GF-D8 (cell line): ENCODE measurements at places on chromosomes 1 and 21.
A peak's percentile ranks its signal among the peaks of the same experiment; 100 is the strongest.

DNA sequence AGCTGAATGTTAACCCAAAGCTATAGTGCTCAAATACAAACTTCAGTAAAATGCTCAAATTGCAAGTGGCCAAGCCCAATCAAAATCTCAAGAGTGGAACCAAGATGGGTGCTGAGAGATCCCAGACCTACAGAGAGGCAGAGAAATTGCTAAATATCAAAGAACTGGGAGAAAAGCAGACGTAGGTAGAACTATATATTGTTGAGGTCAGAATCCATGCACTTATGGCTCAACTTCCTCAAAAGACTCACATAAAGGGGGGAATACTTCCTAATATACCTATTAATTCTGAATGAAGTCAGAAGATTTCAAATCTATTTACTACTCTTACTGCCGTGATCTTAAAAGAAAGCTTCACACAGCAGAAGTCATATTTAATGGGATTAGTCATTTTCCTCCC lies 65.2 kb downstream of the PUM1 start:
- no peak for DNase-seq

GRCh38 chr21:21612466-21612865 lies 614.3 kb downstream of the NCAM2 start:
- no peak for DNase-seq

GRCh38 chr1:216168546-216168945 lies 254.7 kb downstream of the USH2A start:
- no peak for DNase-seq

GRCh38 chr21:38879912-38880576 lies 74.3 kb downstream of the ETS2 start:
- no peak for DNase-seq

- peak; percentile 61 for DNase-seq
These were observed 1.8 kb upstream of the CAP1 start for GRCh38 chr1:40038697-40039096.

GRCh38 chr21:20998886-20999285 lies 677 bp downstream of the NCAM2 start:
- DNase-seq = no peak

DNA sequence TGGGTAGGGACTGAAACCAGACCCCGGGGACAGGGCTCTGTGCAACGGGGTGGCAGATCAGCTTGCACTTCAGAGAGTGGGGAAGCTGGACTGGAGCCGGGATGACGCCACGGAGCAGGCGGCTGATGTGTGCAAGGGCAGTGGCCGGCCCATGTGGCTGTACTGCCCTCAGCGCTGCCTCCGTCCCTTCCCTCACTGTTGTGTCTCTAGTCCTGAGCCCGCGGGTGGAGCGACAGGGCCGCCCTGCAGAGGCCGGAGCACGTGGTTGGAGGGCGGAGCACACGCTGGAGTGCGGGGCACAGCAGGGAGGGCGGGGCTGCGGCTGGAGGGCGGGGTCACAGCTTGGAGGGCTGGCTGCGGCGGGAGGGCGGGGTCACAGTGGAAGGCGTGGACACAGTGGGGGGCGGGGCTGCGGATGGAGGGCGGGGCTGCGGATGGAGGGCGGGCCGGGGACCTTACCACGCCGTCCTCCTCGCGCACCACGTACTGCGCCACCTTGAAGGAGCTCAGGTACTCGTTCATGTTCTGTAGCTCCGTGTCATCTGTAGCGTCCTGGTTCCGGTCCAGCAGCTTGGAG lies 52.4 kb downstream of the CHD5 start:
- no peak for DNase-seq

DNA sequence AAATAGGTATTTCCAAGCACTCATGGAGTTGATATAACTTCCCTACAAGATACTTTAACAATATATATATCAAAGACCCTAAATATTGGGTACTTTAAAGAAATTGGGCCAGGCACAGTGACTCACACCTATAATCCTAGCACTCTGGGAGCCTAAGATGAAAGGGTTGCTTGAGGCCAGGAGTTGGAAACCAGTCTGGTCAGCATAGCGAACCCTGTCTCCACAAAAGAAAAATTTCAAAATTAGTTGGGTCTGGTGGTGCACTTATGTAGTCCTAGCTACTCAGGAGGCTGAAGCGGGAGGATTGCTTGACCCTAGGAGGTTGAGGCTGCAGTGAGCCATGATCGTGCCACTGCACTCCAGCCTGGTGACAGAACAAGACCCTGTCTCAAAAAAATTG lies 393.9 kb upstream of the DEPDC1 start:
- DNase-seq = no peak

GRCh38 chr1:1127551-1128451 lies 11.9 kb upstream of the C1orf159 start:
- no peak for DNase-seq

GRCh38 chr1:106072909-106073600 lies 983.4 kb upstream of the PRMT6 start:
- DNase-seq = no peak

DNA sequence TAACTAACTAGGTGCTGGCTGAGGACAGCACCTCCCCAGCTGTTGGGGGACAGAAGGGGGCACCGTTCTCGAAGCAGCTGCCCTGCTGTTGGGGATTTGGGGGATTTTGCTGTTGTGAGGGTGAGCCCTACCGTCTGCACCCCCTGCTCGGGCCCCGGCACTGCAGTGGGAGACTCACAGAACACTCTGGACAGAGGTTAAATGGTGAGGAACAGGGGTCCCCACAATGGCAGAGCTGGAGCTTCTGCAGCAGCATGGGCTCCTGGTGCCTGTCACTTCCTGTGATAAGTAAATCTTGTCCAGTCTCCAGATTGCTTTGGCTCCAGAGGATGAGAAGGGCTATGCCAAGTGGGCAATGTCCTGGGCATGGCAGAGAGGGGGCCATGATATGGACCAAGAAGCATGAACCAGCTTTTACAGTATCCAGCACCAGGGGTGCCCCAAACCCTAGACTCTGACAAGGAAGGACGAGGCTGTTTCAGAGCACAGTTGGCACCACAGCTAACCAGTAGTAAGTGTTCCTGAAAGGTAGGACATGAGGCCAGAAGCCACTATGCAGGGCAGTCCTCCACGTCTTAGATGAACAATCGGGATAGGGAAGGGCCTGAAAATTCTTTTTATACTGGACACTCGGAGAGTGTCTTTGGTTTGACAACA lies 365.1 kb upstream of the VAMP3 start:
- no peak for DNase-seq

DNA sequence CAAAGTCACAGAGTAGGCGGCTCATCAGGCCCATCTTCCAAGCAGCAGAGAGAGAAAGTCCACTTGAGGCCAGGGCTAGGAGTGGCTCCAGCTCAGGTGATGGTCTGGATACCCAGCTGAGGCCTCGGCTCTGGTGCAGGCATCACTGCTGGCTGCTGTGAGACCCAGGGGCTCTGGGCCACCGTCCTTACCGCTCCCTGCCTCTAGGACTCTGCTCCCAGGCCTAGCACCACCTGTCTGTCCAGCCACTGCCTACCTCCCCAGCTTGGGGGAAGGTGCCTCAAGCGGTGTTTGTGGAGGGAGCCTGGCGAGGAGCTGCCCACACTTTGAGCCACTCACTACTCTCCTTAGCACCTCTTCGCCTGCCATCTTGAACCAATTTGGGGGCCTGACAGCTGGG lies 57.9 kb downstream of the DMRTB1 start:
- DNase-seq = no peak

DNA sequence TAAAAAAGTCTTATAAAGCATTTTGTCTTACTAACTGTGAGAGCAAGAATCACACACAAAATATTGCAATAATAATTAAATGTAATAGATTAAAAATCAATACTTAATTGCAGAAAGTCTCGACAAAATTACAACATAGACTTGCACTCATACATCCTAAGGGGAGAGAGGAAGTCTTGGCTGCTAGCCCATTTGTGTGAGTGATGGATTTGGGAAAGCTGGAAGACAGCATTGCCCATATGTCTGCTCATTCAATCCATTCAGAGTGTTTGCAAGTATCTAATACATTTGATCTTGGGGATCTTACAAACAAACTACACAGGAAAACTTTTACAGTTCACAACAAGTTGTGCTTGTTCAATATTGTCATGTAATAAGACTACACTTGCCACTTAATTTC lies 140.5 kb downstream of the COL11A1 start:
- DNase-seq = no peak

GRCh38 chr21:15052459-15052763 lies 12.4 kb downstream of the NRIP1 start:
- DNase-seq = no peak

- no peak for DNase-seq
These were observed 76.6 kb downstream of the GIPC2 start for GRCh38 chr1:78122389-78122788.

- DNase-seq = no peak
These were observed 108.3 kb downstream of the KCND3 start for GRCh38 chr1:111880881-111881837.
